Activated T-cell treated with anti-CD3 and anti-CD28 coated beads, Interleukin-2, amount 50 U/mL, for 72 hours (primary cell): ENCODE measurements at places on chromosomes 11 and 22. TPM values are rescaled to one million over a fixed set of nuclear protein-coding genes. Genes with fewer than 3 reads are reported as not detected.
A peak's percentile ranks its signal among the peaks of the same experiment; 100 is the strongest.

IGSF9B gene
- total RNA-seq = 81.8 TPM

C11orf65 gene
- 1.2 TPM for total RNA-seq

CRYAB gene
- total RNA-seq = not detected

- DNase-seq = peak; percentile 8
These were observed 22.8 kb upstream of the P2RY6 start for GRCh38 chr11:73249304-73249703.

DNA sequence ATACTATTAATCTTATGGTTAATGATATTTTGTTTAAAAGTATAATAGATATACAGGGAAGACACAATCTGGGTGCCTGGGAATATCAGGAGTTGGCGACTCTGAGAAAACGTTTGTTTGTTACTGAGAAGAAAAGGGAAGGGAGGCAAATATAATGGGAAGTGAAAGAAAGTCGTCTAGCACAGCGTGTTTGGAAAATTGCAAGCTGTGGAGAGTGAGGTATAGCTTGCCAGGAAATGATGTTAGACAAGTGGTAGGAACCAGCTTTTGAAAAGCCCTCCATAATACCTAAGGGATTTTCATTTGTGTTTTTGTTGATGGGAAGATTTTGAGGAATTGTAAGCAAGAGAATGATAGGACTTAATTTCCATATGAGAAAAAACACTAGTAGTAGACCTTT is 322.2 kb downstream of the LUZP2 start:
- DNase-seq = no peak

- no peak for DNase-seq
These were observed 264 bp downstream of the CHEK1 start for GRCh38 chr11:125625225-125625629.

DNA sequence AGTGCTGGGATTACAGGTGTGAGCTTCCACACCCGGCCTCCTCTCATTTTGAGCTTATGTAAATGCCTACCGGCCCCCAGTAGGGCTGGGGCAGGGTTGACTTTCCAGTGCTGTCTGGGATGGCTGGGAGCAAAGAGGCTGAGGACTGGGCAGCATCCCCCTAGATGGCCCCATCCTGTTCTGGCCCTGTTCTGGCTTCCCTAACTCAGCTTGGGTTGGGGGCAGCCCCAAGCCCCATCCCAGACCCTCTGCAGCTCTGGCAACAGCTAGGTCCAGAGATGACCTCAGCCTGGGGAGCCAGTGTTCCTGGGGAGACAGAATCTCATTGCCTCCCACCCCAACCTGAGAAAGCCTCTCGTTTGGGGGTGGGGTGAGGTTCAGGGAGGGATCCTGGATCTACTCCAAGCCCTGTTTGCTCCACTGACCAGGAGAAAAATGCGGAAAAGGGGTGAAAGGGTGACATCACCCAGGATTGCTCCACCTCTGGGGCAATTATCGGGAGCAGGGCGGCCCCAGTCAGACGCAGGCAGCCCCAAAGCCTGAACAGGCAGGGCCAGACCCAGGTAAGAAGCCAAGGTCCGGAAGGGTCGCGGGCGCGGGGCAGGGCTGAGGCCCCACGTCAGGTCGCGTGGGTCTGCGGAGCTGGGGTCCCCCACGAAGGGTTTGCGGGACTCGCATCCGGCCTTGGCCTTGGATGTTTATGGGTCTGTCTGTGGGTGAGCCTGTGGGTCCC is at the start of gene PNPLA2:
Gene PNPLA2 (plus strand): TSS at position 519 of the 733 bp plus-strand sequence. CDS start 805 bp downstream, outside the sequence.
- no peak for DNase-seq

DNA sequence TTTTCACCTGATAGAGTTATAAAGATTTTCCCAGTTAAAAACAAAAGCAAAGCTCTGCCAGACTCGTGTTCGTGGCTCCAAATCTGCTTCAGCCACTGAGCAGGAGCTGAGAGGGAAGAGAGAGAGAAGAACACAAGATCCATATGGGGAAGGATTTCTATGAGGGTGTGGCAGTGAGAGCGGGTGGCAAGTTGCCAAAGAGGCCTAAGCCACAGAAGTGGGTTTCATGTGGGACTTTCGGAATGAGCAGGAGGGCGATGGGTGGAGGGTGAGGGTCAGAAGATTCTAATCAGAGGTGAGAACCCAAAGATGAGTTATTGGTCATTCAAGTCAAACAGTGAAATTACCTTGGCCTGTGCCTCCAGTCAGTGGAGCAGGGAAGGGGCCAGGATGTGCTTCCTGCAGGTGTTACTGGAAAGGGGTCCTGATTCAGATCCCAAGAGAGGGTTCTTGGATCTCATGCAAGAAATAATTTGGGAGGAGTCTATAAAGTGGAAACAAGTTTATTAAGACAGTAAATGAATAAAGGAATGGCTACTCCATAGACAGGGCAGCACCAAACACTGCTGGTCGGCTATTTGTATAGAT is 40.5 kb upstream of the TOP3B start:
- DNase-seq = no peak
